ENCODE measurements at places on chromosomes 7 and 10.

GRCh38 chr7:129591868-129592267, 19.7 kb upstream of the NRF1 start:
- no peak for DNase-seq

GRCh38 chr7:33816106-33816505, 89.2 kb upstream of the BMPER start:
- no peak for DNase-seq

DNA sequence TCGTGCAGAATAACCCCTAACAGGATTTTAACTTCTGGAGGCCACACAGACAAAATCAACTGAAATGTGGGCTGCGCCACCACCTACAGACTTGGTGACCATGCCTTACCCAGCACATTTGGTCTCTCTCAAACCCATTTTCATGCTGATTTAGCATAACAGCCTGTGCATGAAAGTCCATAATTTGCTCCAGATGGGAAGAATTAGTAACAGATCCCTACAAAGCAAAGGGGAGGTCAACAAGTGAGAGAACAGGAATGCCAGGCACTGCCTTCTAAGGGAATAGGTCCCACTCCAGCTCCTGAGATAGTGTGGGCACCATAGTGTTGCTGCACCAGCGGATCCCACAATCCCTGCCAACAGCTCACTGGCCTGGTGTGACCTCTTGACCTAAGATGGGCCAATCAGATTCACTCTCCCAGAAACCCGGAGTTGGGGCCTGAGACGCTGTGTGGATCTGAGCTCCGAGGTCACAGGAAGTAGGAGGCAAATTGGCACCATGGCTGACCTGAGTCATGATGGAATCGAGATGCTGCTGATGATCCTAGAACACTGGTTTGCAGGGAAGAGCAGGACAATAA, 32.4 kb downstream of the SLIT1 start:
- DNase-seq, result no peak

- DNase-seq, result no peak
These were observed 432 bp upstream of the CAMK2B start for GRCh38 chr7:44325811-44326241.

DNA sequence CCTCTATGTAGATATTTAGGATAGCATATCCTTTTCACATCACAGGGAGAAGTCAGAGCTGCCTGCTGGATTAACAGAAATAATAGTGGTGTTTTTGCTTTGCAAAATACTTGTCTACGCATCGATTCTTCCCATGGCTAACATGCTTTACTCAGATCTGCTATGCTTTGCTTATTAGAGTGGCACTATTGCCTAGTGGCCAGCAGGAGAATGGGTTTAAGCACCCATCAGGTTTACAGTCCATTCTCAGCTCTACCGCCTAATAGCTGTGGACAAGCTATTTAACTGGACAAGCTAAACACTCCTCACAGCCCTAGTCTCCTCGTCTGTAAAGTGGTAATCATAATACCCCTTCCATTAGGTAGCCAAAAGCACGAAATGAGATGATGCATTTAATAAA, 218.2 kb upstream of the CCDC6 start:
- no peak for DNase-seq

- DNase-seq, result no peak
These were observed 94.1 kb downstream of the TCF7L2 start for GRCh38 chr10:113044016-113044755.

- no peak for DNase-seq
These were observed 19.2 kb upstream of the GRB10 start for GRCh38 chr7:50801907-50802306.

GRCh38 chr10:3477683-3478082, 305.1 kb upstream of the PITRM1 start:
- DNase-seq, result no peak

DNA sequence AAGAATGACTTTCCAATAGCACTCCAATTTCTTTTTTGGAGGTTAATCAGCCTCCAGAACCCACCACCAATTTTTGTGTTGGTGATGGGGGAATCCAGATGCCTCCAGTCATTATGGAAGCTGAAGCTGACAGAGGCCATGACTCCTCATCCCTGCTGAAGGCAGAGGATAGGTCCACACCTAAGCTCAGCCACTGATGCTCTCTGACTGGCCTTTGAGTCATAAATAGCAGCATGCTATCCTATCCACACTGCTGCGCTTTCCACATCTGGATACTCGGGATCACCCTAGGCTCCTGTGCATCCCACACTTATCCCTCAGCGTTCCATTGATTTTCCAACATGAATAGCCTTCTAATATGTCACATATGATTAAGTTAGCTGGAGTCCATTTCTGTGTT, 124.2 kb downstream of the TES start:
- DNase-seq, result no peak

DNA sequence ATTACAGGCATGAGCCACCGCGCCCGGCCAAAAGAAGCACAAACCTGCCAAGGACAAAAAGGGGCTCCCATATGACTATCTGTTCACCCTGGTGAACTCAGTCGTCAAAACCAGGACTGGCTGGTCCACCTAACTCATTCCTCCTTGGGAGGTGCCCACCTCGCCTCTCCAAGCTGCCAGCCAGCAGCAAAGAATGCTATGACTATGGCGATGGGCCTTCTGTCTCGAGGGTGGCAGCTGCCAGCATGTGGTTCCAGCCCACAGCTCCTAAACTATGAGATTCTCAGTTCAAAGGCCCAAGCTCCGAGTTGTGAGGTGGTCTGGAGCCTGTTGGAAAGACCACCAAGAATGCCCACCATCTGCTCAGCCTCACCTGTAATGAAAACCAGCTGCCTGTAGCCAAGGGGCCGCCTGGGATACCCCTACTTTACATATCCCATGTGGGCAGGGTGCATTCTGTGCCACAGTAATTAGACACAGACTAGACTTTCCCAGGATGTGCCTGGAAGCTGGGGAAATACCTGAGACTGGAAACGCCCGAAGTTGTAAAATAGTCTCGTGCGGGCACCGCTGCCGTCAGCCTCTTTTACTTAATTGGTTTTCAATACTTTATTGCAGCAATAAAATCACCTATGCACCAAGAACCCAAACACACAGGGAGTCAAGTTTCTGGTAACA, 71.1 kb downstream of the ZRANB1 start:
- DNase-seq, result no peak

DNA sequence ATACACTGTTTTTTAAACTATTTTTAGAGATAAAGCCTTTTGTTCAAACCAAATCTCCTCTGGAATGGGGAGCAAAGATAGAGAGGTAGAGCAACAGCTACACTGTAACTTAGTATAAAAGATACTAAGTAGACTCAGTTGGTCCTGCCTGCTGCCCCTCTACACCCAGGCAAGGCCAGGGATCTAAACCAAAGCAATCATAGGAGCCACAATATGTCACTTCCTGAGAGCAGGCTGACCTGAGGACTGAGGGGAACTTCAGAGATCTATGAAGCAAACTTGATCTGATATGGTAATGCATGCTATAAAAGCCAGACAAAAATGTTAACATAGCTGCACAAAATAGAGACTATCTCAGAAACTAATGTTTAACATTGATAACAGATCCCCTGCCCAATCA, 7.0 kb upstream of the TRDMT1 start:
- no peak for DNase-seq

DNA sequence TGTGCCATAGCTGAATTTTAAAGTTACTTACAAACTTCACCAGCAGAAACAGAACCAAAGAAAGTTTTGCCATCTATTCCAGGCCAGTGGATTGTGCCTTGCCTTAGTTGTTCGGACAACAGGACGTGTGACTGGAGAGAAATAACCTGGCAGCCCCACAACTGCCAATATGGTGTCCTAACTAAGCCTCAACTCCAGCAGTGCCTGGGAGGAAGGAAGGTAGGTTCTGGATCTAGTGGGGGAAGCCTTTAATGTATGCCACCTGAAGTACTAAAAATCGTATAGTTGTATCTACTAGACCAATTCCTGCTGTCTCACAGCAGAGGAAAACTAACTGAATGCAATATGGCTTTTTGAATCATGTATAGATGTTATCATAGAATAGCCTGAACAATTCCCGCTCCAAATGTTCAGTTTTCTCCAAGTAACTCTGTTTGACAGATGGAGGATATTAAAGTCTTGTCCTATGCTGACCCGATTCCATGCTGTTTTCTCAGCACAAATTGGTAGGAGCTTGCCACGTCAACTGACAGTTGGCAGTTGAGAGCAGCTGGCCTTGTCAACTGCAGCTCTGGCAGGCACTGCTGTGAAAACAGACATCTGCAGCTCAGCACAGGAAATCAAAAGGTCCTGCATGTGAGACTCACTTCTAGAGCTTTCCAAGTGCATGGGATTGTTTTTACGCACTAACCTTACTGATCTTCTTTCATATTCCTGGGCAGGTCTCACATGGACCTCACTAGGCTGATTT, 84.5 kb upstream of the WNT16 start:
- no peak for DNase-seq

DNA sequence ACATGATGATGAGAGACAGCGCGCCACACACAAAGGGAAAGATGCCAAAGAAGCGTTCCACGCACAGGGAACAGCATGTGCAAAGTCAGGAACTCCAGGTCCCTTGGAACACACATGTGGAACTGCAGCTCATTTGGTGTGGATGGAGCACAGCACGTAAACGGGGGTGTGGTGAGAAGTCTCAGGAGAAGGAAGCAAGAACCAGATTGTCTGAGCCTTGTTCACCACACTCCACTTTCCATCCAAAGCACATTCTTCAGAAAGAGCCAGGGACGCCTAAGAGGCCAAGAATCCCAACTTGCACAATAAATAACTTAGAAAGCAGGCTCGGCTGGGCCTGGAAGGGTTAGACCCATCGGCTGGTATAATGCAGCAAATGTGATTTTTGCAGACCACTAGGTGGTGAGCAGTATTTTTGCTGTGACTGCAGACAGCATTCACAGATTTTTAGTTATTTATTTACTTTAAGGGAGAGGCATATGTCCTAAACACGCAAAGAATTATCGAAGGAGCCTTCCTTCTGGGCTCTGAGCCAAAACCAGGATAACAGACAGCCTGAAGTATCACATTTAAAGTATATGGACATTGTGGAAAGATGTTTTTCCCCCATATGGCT, 27.9 kb upstream of the ASCC1 start:
- DNase-seq, result no peak

DNA sequence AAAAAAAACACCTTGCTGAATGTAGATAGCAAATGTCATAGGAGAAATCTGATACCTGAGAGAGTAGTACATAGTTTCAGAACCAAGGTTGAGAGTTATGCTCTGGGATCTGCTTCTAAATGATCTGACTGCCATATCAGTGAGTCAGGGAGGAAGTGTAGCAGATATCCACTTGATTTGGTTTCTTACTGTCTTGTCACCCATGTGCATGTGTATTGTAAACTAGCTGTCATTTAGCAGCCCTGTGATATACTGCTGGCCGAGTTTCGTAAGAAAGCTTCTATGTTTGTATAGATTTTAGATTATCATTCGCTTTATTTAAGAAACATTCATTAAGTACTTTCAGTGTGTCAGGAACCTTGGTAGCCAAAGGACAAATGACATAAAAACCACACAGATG, 42.0 kb downstream of the SP4 start:
- DNase-seq, result no peak

DNA sequence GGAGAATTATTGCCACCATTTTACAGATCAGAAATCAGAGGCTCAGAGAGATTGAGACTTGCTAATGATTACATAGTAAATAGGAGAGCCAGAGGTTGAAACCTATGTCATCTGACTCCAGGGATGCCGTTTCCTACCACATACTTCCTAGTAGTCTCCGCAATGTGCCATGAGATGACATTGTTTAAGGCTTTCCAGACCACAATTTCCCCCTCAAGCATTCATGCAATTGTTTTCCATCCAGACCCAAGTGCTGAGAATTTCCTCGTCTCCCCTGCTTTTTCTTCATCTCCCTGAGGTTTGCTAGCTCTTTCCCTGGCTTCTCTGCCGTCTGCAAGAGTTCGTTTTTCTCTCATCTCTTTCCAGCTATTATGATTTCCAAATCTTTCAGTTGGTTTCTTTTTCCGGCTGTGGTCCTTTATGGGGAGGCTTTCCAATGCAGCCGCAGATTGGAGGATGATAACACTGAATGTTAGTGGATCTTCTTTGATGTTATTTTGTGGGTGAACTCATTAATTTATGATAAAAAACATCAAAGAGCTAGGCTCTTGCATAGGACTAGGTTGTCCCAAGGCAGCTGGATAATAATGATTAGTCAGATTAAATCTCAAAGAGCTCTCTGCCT, 6.9 kb upstream of the GOLGA7B start:
- DNase-seq, result no peak

DNA sequence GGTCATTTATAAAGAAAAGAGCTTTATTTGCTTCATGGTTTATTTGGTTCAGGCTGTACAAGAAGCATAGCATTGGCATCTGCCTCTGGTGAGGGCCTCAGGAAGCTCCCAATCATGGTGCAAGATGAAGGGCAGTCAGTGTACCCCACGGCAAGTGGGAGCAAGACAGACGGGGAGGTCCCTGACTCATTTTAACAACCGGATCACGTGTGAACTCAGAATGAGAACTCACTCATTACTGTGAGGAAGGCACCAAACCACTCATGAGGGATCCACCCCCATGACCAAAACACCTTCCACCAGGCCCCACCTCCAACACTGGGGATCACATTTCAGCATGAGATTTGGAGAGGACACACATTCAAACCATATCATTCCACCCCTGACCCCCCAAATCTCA, 15.7 kb upstream of the CRYGN start:
- DNase-seq, result no peak

GRCh38 chr7:115356139-115356746, 434.3 kb downstream of the MDFIC start:
- no peak for DNase-seq

GRCh38 chr10:101693651-101693977, 1.4 kb downstream of the FBXW4 start:
- no peak for DNase-seq
